ENCODE measurements at places on chromosomes 2 and 18.

GRCh38 chr2:65386989-65387388 is 45.4 kb downstream of the SPRED2 start:
- DNase-seq = no peak

DNA sequence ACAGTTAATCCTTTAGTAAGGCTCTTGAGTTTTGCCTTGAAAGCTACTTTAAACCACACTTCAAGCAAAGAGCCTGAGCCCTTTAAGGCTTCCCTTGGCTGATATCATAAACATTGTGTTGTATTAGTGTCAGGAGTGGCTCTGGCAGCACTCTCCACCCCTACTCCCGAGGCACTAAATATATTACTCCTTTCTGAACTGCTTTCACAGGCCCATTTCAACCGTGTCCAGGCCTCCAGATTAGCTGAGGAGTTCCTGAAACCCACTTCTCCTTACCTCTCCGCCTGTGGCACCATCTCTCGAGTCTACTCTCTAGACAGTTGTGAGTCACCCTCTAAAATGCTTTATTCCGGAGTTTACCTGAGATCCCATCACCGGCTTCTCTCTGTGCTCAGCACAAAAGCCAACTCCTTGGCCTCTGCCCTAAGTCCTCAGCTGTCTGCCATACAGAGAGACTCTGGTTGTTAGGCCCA is 14.4 kb upstream of the STON1 start:
- no peak for DNase-seq

DNA sequence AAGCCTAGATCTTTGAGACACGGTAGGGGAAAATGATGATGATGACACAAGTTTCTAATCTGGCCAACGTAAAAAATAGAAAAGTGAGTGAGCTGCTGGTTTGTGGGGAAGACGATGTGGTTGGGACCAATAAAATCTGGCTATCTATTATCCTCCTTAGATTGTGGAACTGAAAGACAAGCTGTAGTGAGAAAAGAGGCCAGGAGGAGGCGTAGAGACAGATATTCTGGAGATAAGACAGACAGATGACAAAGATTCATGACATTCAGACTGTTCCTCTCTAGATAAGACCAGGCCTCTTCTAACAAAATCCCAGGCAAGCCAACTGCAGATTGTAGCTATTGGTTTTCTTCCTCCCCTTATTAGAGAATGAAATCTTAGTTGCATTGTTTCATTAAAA is 376.3 kb upstream of the UBE2E3 start:
- no peak for DNase-seq

DNA sequence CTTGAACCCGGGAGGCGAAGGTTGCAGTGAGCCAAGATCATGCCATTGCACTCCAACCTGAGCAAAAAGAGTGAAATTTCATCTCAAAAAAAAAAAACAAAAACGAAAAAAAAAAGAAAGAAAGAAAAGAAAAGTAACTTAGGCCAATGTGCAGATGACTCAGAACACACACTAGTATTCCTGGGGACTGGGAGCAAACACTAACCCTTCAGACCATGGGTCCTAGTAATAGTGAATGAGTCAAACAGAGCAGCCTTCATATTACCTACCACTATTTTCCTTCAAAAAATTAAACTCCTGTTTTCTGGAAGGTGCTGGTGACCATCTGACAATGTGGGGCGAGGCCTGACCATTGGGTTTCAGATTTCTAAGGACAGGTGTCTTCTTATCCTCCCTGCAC is 253.4 kb downstream of the PIEZO2 start:
- DNase-seq = no peak

DNA sequence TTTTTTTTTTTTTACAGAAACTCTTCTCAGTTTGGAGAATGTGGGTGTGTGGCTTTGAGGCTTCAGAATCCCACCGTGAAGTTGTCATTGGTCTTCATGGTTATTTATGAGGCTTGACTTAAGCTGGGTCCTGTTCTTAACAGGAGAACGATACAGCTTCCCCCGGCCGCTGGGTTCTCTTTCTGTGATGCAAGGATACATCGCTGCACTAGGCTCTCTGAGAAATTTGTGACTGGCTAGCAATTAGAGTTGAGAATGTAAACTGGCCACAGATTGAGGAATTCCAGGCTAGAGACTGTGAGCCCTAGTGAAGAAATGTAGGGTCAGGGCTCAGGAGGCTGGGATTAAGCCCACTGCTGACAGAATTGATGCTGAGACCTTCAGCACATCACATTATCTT is 29.8 kb downstream of the MGAT5 start:
- no peak for DNase-seq

DNA sequence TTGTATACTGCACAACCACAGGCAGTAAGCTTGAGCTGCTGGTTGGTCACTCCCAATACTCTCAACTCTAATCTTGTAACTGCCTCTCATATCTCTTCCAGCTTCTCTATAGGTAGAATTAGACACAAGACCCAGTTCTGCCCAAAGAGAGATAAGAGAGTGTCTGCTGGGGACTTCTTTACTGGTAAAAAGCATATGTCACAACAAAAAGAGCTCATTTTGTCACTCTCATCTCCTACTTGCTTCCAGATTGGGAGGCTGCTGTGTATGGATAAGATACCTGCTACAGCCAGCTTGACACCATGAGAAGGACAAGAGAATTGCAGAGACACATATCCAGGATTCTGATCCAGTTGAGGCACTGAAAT is 165.2 kb downstream of the PTH2R start:
- DNase-seq = no peak

DNA sequence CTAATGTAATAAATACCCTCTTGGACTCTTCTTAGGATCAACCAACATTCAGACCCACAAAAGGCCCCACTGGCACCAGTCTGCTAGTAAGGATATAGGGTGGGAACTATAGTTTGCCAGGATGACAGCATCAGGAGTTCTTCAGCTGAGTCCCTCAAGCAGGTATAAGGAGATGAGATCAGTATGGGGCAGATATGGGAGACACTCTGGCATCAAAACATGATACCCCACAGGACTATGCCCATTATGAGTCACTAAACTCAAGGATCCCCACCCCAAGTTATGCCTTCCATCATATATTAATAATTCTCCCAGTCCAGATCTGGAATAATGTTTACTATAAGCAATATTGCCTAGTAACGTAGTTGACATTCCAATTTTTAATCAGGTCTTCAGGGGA is 83.1 kb upstream of the CCDC141 start:
- DNase-seq = no peak

DNA sequence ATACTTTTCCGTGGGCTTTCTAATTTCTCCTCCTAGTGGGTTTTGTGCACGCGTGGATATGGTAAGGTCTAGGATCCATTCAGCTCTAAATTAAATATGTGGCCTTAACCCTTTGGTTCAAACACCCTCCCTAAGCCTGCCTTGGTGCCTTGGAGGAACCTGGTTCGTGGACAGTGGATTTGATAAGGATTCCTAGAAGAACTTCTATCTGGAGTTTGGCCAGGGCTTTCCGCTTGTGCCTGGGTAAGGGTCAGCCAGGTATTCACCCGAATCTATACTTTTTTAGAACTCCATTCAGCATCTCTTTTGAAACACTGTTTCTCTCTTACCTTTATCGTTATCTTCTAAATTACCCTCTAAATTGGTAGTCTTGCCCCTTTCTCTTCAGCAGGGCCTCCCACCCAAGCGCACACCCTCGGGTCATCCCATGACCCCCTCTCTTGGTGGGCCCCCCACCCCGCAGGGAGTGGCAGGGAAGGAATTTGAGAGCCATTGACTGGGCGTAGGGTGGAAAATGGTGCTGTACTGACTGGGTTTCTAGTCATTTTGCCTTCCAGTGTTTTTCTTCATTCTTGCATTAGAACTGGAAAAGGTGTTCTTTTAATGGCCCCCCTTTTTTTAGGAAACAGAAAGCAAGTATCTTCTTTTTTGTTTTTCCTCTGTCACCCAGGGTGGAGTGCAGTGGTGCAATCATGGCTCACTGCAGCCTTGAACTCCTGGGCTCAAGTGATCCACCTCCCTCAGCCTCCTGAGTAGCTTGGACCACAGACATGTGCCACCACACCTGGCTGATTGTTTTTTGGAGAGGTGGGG is 1.8 kb downstream of the SOCS6 start:
- no peak for DNase-seq

GRCh38 chr2:79138385-79138784 is 18.1 kb downstream of the REG1A start:
- DNase-seq = no peak

DNA sequence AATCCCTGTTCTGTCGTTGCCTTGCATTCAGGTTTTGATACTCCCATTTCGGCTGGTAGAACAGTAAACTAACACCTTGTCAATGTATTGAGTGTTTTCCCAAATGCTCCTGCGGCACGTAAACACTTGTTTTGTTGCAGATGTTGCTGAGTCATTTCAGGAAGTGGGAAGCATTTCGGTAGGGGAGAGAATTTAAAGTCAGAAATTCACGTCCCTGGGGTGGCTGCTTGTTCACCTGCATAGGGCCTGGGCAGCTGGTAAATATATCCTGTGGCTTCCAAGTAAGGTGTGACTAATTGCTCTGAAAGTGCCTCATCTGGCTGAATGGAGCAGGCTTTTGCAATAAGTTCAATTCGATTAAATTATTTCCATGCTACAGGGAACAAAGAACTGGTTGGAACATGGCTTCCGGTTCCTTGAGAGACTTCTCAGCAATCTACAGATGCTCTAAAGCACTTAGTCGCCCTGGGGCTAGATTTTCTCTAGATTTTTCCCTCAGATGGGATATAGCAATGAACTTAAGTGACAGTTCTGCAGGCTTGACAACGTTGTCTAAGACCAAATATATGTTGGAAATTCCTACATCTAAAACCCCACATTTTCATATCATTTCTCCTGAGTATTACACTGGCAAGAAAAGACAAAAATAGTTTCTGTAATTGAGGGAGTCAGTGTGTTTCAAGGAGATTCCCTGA is 5.2 kb downstream of the GALR1 start:
- no peak for DNase-seq

DNA sequence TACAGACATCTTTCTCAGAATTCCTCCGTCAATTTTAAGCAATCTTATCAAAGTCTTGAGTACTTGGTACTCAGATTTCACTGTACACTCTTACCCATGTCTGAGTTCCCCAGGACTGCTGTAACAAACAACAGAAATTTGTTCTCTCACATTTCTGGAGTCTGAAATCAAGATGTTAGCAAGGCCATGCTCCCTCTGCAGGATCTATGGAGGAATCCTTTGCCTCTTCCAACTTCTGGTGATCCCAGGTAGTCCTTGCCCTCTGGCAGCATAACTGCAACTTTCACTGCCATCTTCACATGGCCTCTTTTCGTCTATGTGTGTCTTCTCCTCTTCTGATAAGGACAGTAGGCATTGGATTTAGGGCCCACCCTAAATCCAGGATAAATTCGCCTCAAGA is 17.1 kb upstream of the CACNB4 start:
- no peak for DNase-seq

DNA sequence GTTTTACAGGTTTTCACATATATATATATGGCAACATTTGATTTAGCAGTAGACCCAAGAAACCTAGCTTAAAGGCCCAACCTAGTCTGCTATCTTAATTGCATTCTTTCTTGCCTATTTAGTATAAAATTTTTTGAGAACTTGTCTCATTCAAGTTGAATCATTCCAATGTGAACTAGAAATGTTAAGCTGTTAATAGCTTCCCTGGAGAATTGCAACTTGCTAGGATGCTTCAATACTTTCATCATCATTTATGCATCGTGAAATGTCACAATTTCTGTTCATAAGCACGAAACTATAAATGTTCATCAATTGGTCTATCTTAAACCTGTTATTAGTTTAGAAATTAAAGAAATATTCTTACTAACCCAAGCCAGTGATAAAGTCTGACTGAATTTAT is 217.6 kb downstream of the BABAM2 start:
- DNase-seq = no peak

GRCh38 chr18:50143294-50143693 is 51.7 kb downstream of the MYO5B start:
- no peak for DNase-seq

DNA sequence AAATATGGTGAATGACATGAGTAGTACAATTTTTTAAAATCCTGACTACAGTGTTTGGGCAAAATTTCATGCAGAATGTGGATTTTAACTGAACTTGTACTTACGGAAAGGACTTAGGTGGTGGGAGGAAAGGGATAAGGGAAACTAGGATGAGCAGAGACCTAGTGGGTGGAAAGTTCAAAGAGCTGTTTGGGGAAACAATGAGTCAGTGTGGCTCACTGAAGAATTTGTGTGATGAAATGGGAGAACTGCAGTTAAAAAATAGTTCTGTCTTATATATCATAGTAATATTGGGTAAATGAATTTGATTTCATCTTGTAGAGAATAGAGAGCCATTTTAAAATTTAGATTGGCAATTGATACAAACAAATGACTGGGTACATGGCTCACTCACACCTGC is 220.1 kb upstream of the CTAGE1 start:
- no peak for DNase-seq

GRCh38 chr18:69987870-69988269 is 40.2 kb upstream of the CD226 start:
- DNase-seq = no peak

GRCh38 chr2:184597571-184597991 is 748 bp upstream of the ZNF804A start:
- no peak for DNase-seq

DNA sequence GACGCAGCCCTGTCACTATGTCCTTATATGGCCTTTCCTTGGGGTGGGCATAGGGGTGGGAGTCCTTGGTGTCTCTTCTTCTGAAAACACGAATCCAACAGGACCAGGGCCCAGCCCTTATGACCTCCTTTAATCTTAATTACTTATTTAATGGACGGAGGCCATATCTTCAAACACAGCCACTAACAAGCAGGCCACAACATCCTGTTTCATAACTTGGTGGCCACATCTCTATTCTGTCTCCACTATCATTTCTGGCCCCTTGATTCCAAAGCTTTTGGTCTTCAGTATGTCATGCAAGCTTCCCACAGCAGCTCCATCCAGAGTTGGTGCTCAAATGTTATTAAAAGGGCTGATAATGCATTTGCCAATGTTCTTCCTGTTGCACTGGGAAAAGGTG is 287.3 kb upstream of the SMIM21 start:
- no peak for DNase-seq

- DNase-seq = no peak
These were observed 28.8 kb downstream of the LIPG start for GRCh38 chr18:49590608-49591007.

DNA sequence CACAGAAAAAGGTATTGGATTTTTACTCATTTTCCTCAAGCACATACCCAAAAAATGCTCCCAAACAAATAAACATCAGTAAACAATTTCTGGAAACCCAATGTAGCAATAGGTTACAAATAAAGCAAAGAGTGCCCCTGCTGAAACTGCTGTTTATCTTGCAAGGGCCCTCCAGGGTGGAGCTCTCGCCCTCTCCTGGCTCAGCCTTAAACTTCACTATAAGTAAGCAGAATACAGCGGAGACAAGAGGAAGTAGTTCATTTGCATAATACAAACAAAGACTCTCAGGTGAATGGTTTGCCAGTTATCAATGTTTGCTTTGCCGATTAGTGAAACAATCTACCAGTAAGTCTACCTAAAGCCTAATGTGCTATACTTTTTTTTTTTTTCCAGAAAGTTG is 437.6 kb downstream of the DLGAP1 start:
- no peak for DNase-seq
